T1000 (cell line): ENCODE measurements at places on chromosomes 3 and 15.

DNA sequence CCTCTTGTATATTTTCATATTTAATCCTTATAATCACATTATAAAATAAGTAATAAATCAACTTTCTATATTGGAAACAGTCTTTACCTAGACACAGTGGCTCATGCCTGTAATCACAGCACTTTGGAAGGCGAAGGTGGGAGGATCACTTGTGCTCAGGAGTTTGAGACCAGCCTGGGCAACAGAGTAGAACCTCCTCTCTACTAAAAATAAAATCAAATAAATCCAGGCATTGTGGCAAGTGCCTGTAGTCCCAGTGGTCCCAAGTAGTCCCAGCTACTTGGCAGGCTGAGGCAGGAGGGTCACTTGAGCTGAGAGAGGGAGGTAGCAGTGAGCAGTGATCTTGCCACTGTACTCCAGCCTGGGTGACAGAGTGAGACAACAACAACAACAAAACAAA, 975.1 kb downstream of the ROBO1 start:
- no peak for DNase-seq

DNA sequence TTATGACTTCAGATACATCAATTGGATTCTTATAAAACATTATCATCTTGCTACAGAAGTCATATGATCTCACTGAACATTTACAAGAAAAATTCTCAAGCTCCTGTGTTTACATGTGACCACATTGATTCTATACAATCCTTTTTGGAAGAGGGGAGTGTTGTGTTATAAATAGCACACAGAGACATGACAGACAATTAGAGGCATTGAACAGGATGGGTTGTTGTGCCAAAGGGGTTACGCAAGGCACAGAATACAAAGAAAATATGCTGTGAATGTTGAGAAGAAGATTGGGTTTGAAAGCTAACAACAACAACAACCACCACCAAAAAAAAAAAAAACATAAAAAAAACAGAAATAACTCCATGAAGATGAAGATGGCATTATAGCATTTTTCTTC, 32.5 kb upstream of the TBL1XR1 start:
- DNase-seq: no peak

- DNase-seq: no peak
These were observed 69.9 kb downstream of the SYNM start for GRCh38 chr15:99174567-99175395.

- no peak for DNase-seq
These were observed 1.5 kb upstream of the RASSF1 start for GRCh38 chr3:50341996-50342650.

DNA sequence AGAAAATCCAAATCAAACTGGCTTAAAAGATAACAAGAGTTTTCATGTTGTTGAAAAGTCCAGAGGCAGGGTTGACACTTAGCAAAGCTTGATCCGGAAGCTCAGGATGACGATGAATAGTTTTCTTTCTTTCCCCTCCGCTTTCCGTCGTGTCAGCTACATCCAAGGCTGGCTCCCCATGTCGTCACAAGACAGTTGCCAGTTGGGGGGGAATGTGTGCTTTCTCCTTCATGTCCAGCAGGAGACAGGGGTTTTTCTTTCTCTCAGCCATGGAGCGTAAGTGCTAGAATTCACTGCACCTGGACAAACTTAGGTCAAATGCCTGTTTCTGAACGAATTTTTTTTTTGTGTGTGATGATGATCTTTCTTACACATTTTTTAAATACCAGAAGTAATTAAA, 273.8 kb upstream of the RGMA start:
- DNase-seq: no peak

DNA sequence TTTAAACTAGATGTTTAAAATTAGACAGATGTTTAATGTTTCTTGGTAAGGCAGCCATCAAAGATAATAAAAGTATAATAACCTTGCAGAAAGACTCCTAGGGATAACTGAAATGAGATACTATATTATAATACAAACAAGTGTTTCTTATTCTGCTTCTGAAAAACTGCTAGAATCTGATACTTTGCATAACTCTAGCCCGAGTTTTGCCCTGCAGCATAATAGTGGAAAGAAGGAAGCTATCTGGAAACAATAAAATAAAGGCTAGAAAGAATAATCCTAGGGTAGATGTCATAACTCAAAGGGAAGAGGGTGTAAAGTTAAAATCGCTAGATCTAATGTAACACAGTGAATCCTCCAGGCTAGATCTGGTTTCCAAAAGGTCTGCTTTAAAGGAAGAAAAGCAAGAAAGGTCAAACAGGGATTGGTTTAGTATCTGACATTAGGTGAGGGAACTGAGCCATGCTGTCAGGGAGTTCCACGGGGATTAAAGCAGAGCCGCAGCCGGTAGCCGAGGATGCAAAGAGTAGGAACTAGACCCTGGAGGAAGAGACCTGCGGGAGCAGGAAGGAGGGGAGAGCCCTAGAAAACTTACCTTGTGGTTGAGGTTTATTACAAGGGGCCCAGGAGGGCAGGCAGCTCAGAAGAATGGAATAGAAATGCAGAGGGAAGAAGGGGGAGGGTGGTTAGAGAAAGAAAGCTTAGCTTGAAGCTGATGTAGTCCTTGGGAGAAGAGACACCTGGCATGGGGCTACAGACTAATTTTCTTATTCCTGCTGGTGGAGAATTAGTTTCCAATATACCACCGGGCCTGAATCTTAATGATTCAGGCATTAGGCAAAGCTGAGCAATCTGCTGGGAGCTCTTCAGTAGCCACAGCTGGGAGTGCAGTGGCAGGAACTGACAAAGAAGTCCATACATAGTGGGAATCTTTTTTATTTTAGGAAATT, 46.1 kb upstream of the TUSC7 start:
- DNase-seq: no peak

GRCh38 chr3:43624619-43625305, 3.0 kb upstream of the ANO10 start:
- no peak for DNase-seq

DNA sequence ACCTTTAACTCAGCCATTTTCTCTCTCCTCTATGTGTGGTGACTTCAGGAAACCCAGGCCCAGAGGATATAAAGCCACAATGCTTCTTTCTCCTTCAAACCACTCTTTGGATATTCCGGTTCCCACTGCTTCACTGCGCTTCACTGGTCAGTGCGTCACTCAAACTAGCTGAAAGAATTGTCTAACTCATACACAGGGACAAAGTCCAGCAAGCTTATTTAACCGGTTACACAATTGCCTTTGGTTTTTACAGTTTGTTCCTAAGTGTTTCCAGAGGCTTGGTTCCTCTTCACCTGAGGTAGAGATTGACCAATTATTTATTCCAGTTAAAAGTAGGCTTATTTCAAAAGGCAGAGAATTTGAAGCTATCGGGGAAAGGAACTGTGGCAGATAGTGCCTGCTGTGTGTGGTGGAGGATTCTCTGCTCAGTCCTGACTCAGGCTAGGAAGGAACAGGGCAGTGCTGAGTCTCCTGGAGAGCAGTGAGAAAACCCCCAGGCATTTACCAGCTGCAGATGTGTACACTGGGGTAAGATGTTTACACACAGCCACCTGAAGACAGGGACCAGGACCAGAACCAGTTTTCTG, at the start of gene HGD:
TSS of gene HGD (minus strand) at position 145 of the 587 bp plus-strand sequence. CDS start at position 17, 128 bp downstream.
- DNase-seq: no peak

GRCh38 chr3:108354562-108354961, 58.2 kb downstream of the HHLA2 start:
- no peak for DNase-seq

DNA sequence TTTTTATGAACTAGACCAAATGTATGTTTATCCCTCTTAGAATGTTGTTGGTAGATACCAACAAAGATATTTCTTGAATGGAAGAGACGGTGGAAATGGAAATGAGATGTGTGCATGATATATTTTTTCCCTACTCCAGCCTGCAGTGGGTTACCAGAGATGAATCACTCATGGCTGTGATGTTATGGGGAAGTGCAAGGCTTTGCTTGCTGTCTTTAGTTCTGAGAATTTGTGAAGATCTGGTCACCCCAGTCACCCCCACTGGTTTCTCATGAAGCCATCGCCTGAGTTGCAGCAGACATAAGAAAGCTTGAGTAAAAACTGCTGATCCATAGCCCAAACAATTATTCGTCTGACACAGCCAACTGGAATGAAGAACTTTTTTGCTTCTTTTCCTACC, 78.1 kb upstream of the EOMES start:
- no peak for DNase-seq

GRCh38 chr15:29401644-29402043, 132.0 kb upstream of the NSMCE3 start:
- no peak for DNase-seq

DNA sequence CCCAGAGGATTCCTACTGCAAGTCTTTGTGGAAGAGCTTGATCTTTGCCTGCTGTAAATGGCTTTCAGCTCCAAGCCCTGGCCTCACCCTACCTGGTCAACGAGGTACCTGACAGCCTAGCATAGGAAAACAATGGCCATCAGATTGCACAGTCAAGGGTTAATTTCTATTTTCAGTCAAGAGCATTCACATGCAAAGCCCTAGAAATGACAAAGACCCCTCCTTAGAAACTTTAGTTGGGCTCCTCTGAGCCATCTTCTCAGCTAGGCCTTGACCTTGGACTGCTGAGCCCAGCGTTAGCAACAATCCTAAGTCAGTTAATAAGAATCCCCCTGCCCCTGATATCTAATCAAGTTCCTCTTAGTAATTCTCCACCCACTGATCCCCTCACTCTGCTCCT, 18.5 kb downstream of the MESD start:
- no peak for DNase-seq

GRCh38 chr3:170703121-170703588, 117.3 kb upstream of the SLC7A14 start:
- peak; percentile 8 for DNase-seq

- DNase-seq: peak; percentile 72
These were observed 163.4 kb upstream of the NUDT16 start for GRCh38 chr3:131218196-131218595.

DNA sequence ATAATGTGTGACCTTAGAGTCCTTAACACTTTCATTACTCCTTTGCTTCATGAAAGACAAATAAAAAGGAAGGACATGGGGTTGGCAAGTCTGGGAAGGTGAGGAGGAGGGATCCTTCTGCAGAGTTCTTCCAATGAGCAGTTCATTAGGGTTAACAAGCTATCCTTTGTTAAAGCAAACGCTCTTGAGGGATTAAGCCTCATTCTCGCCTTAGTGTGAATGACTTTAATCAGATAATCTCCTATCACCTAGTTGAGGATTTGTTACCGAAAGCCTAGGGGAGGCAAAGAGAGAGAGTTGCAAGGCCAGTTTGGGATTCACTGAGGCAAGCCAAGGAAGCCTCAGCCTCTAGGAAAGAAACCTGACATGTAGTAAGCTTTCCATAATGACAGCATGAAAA, 7.4 kb upstream of the MBNL1 start:
- DNase-seq: no peak

DNA sequence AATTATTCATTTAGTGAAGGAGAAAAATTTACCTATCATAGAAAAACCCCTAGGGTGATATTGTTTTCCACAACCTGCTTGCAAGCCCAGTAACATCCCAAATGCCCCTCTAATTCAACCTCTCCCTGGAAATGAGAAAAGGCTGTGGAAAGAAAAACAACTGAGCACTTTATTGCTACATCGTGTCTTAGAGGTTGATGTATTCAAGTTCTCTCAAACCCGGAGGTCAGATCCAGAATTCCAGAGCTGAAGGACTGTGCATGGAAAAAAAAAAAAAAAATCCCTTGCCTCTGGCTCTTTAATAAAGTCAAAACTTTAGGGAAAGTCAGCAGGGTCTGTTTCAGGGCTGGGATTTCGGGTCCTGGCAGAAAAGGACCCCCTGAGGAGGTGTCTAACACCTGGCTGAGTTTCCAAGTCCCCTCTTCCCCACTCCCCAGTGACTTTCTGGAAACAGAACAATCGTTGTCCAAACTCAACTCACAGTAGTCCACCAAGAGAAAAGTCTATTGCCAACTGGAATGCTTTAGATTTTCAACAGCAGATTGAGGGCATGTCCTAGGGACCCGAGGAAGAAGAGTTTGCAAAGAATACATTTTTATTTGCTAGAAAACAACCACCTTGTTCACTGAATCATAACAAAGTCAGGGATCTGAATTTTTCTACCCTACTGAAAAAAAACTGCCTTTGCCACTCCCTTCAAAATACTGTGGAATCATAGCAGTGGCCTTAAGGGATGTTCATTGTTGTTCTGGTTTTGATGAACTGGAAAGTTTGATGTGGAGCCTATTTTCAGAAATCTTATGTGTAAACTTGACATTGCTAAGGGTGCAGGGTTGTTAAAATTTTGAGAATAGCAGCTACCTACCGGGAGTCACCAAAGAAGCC, 207.5 kb upstream of the ADAMTS9 start:
- no peak for DNase-seq

DNA sequence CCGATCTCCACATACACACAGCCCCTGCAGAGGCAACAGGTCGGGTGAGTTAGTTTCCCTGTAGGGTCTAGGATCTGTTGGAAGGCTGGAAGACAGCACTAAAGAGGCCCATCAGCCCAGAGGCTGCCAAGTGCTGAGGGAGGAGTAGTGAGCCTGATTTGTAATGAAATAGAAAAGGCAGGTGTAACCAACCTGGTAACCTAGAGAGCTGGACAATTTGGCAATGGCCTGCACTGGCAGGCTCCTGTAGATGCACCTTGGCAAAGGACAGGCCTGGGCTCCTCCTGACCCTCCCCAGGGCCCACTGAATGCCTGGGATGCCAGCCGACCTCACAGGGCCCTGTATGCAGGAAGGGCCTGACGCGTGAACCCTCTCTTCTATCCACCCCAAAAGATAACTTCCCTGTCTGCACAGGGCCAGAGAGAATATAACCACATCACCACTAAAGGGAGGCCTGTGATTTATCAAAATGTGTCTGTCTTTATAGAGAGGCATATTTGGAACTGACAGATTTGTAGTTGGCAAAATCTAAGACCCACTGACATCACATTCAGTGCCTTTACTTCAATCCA, 225.1 kb upstream of the CHRNA7 start:
- no peak for DNase-seq

- no peak for DNase-seq
These were observed 44.6 kb downstream of the NR2C2 start for GRCh38 chr3:14991818-14992612.

GRCh38 chr3:55484801-55485791, 2.0 kb downstream of the WNT5A start:
- DNase-seq: peak; percentile 69

DNA sequence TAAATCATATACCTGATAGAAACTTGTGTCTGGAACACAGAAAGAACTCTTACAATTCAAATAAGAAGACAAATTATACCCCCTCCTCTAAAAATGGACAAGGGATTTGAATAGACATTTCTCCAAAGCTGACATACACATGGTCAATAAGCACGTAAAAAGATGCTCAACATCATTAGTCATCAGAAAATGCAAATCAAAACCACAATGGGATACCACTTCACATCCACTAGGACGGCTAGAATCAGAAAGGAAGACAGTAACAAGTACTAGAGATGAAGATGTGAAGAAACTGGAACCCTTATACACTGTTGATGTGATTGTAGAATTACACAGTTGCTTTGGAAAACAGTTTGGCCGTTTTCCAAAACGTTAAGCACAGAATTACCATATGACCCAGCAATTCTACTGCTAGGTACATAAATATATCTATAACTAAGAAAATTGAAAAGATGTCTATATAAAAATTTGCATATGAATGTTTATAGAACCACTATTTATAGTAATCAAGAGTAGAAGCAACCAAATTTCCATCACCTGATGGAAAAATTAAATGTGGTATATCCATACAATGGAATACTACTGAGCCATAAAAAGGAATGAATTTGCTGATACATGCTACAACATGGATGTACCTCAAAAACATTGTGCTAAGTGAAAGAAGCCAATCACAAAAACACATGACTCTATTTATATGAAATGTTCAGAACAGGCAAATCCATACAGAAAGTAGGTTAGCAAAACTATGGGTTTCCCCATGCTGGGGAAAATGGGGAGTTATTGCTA, 60.8 kb downstream of the GREM1 start:
- DNase-seq: no peak
